Activated CD4-positive, alpha-beta T cell treated with anti-CD3 and anti-CD28 coated beads, Interleukin-2, amount 50 U/mL, for 4 hours (primary cell): ENCODE measurements at places on chromosomes 7 and 10.
A peak's percentile ranks its signal among the peaks of the same experiment; 100 is the strongest.

DNA sequence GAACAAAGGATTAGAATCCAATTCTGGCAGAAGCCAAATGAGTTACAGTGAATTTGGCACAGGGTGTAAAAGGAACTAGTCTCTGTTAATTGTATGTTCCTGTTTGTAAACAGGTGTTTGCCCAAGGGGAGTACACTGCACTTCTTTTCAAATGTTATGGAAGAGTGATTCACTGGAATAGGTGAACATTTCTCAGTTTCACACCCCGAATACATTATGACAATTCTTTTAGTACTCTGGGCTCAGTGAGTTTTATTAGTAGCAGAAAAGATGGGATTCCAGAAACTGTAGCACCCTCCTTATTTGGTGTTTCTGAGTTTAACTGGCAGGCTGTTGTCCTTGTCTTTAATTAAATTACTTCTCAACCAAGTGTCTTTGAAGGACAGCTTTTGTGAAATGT, 329.2 kb downstream of the BBS9 start:
- no peak for DNase-seq

DNA sequence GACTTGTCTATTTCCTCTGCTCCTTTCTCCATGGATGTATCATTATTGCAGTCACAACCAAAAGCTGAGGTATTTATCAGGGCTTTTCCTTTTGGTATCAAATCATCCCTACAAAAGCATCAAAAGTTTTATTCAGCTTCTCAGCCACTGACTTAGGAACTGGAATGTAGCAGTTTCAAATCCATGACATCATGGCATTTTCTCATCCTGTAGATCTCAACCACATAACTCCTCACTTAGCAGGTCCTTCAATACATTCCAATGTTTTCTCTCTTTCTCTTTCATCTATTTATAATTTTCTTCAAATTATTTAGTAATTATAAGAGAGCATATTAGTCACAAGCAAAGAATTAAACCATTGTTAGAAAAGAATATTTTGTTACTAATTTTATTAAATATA, 537.4 kb upstream of the SORCS1 start:
- DNase-seq: no peak

DNA sequence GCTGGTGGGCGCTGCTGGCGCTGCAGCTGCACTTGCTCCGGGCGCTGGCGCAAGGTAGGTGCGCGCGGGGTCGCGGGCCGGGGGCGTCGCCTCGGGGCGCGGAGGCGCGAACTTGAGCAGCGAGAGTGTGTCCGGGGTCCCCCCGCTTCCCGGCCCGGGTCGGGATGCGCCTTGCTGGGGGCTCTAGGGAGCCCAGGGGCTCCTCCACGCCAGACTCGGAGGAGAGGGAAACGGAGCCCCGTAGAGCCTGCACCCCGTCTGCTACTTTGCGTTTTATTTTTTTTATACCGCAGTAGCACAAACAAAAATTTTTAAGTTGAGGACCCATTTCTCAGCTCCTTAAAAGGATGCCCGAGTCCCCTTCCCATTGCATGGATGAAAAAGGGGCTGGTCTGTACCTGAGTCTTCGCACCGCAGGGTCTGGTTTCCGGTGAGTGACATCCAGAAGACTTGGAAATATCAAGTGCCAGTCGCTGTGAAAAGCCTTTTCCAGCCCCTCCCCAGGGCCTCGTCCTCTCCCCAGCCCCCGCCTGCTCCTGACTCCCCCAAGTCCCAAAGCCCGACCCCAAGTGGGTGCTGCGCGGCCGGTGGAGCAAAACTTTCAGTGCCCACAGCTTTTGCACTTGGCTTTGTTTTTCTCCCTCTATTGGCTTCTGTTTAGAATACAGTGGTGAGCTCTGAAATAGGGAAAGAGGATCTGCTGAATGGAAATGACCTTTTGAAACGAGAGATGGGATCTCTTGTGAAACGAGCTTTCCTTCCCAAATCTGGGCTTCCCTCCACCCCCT, 973 bp downstream of the SDK1 start:
- DNase-seq: no peak

DNA sequence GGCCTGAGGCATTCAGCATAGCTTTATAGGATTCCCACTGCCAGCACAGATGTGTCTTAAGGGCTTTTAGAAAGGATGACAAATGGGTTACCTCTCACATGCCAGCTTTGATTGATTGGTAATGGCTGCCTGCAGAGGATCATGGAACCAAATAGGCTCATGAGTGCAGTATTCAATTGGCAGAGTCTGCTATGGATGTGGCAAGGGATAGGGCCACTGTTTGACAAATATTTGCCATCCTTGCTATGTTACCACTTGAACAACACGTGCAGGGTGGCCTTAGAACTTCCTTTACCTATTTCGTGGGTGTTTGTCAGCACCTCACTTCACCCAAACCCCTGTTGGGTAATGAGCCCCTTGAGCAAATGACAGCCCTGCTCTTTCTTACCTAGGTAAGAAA, 139.2 kb downstream of the C10orf105 start:
- no peak for DNase-seq

GRCh38 chr7:1424041-1424440, 35.2 kb downstream of the MICALL2 start:
- no peak for DNase-seq

- DNase-seq: peak; percentile 61
These were observed 3.4 kb upstream of the MUC12 start for GRCh38 chr7:100965723-100966541.

DNA sequence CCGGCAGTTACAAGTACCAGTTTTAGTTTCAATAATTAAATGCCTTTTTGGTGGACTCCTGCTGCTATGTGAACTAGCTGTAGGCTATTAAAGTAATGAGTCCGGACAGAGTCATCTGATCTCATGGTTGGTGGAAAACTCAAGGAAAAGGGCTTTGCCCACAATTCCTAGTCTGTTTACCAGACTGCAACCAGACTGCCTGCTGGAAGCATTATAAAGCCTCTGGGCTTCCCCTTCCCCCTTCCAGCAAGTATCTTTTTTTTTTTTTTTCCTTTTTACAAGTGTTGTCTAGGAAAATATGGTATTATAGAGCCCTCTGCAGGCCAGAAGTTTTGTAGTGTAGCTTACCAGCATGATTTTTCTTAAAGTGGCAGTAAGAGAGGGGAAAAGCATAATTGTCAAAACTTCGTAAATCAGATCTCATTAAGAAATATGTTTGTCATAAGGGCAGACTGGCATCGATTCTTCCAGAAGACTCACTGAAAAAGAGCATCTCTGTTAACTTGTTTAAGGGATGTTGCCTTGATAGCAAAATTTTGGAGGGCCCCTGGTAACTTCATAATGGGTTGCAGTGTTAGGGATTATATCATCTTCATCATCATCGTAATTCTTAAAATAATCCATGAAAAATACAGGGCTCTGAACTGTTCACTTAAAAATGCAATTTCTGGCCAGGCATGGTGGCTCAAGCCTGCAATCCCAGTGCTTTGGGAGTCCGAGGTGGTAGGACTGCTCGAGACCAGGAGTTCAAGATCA, 181.3 kb downstream of the TAX1BP1 start:
- no peak for DNase-seq

- no peak for DNase-seq
These were observed 11.5 kb upstream of the NPFFR1 start for GRCh38 chr10:70295321-70295720.

- no peak for DNase-seq
These were observed 798 bp upstream of the MACROH2A2 start for GRCh38 chr10:70051848-70052247.
